ENCODE measurements at places on chromosomes 2 and 18.
A peak's percentile ranks its signal among the peaks of the same experiment; 100 is the strongest.

GRCh38 chr2:12424809-12425208 lies 291.9 kb upstream of the TRIB2 start:
- DNase-seq, result no peak

GRCh38 chr2:2175381-2176090 lies 155.5 kb downstream of the MYT1L start:
- no peak for DNase-seq

- no peak for DNase-seq
These were observed 1396.9 kb upstream of the NXPH2 start for GRCh38 chr2:140177086-140177485.

DNA sequence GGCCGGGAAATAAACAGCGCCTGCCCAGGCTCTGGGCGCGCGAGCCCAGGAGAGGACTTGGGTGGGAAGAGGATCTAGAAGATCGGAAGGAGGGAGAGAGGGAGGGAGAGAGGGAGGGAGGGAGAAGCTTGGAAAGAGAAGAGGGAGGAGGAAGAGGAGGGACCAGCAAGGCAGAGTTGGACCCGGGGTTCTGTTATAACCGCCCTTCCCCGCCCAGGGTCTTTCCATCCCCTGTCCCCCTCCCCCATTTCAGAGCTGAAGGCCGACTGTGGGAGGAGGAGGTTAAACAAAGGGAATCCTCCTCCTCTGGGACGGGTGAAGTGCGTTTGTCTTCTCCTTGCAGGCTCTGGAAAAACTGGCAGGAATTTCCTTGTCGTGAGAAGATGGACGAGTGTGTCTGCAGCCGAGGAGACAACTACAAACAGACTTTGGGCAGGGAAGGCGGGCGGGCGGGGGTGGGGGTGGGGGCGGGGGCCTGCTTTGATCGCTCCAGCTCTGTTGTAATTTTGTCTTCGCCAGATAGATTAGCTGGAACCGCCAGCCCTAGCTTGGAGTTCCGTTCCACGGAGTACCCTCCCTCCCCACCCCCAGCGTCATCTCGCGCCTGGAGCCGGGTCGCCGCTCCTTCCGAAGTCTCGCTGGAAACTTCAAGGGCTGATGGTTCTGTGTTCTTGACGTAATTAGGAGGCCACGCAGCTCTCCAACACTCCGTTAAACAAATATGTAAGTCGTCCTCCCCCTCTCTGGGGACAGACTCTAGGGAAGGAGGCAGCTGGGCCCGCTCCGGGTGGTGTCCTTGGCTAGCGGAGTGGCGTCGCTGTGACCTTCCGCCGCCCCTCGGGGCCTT lies 6.4 kb upstream of the SP9 start:
- DNase-seq, result no peak

- DNase-seq, result no peak
These were observed 98.9 kb upstream of the ZFP36L2 start for GRCh38 chr2:43325107-43325811.

DNA sequence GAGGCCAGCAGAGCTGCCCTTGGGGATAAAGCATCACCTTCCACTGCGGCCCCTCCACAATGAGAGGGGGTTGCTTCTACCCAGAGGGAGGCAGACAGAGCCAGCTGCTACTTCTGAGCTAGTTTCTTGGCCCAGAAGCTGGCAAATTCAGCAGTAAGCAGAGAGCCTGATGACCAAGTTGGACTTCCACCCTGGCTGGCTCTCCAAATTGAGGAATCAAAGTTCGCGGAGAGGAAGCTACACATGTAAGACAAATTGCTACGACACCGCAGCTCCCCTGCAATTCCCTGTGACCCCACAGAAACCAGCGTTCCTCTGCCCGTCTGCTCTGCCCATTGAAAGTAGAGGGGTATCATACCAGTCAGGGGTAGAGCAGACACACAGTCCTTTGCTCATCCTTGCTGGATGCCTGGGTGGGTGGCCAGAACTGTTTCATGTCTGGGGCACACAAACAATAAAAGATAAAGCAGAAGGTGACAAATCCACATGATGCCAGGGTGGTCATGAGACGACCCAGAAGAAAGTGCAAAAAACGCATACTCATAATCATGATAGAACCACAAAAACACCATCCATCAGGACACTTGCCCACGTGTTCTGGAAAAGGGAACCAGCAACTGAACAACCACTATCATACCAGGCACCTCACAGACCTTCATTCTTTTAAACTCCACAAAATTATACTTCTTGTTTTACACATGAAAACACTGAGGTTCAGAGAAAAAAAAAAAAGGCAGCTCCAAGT lies 5.4 kb downstream of the TFCP2L1 start:
- DNase-seq, result no peak

- DNase-seq, result no peak
These were observed 12.6 kb downstream of the NR4A2 start for GRCh38 chr2:156319811-156320485.

DNA sequence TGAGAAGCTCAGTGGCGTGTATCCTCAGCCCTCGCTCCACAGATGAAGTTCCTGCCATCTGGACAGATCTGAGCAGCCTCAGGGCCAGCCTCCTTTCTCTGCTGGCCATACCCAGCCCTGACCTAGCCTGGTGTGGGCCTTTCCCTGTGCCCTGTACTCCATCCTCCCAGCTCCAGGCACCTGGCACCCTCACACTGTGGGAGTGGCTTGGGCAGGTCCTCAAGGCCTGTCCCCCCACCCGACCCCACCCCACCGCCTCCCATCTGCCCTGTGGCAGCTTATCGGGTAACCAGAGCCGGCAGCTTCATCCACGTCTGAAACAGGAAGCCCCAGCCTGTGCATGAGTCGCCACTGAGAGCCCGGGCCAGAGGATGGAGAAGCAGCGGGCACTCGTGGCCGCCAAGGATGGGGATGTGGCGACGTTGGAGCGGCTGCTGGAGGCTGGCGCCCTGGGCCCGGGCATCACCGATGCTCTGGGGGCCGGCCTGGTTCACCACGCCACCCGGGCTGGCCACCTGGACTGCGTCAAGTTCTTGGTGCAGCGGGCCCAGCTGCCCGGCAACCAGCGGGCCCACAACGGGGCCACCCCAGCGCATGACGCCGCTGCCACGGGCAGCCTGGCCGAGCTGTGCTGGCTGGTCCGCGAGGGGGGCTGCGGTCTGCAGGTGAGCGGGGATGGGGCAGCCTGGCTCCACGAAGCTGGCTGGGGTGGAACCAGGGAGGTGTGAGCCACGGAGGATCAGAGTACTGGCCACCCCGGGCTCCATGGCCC lies at the start of gene ESPNL:
ESPNL (plus strand) TSS at position 292 of the 772 bp plus-strand sequence; CDS start at position 372, 80 bp downstream.
- DNase-seq, result no peak

DNA sequence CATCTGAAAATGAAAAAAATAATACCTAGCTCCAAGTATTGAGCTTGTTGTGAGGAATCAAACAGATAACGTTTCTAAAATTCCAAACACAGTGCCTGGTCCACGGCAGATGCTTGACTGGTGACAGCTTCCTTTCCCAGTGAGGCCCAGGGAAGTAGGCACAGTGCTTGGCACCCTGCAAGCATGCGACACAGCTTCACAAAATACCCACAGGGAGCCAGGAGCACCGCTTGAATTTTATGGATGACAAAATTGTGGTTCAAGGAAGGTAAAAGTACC lies 205.1 kb upstream of the TNP1 start:
- no peak for DNase-seq

GRCh38 chr2:131156452-131157149 lies 51.5 kb downstream of the PLEKHB2 start:
- DNase-seq, result peak; percentile 46

DNA sequence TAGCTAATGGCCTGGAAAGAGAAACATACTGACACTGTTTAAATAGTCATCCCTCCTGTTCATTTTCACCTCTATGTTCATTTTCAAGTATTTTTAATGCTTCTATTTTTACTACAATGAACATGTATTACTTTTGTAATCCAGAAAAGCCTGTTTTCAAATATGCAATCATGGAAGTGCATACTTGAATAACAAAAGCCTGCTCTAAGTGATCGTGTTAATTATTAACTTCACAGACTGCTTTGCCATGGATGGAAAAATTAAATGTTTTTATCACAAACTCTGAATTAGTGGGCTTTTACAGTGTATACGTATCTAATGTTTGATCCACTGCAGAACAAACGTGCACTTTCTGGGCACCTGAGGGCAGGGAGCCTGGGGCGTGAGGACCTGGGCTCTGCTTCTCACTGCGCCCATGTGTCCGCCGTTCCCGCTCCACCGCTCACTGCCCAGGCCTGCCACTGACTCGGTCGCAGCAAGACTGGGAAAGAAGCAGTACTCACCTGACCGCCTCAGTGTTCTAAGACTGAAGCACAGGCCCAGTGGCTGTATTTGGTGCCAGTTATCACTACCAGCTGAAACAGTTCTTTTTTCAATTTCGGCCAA lies 80.6 kb downstream of the UXS1 start:
- no peak for DNase-seq

DNA sequence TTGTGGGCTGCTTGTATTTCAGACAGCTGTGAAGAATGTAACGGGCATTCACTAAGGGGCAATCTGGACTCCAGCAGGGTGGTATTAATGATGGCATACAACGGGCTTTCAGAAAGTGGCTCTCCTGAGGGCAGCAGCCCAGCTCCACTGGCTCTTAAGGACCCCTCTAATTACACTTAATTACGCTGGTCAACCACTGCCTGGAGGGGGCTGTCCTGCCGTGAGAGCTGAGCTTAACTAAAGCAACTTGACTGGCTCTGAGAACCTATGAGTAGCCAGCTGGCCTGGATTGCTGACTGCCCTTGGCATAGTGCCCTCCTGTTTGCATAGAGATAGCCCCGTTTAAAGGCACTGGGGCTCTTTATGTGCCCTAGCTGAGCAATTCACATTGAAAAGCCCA lies 3.8 kb downstream of the LIPG start:
- no peak for DNase-seq

GRCh38 chr2:92326-92725 lies 46.0 kb upstream of the FAM110C start:
- DNase-seq, result no peak

Measured in GM12891 (cell line).